ENCODE measurements at places on chromosomes 6 and 20. TPM values are rescaled to one million over a fixed set of nuclear protein-coding genes. Genes with fewer than 3 reads are reported as not detected.
A peak's percentile ranks its signal among the peaks of the same experiment; 100 is the strongest.

DNA sequence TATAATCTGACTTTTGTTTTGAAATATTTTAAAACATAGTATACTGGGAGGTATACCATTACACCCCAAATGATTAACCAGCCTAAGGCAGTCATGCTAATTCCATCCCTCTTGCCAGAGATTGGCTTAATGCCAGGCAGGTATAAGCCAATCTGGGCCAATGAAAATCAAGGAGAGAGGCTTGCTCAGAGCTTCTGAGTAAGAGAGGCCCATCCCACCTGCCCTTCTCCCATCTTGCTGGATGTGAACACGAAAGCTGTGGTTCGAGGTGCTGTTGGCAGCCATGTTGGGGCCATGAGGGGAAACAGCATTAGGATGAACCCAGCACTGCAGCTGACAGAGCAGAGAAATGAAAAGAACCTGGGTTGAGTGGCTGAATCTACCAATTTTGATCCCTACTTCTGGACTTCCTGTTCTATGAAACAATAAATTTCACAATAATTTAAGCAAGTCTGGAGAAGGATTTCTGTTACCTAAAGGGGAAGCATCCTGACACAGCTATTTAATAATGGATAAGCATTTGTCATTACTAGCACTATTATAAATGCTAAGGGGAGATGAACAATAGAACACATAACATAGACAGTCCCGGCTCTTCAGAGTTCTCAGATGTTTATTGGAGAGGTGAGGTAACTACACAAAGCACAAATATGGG is 152.3 kb downstream of the CDC5L start:
- no peak for DNase-seq

The FRK gene
- polyA plus RNA-seq: 2.7 TPM

- no peak for DNase-seq
These were observed 77.6 kb downstream of the MLIP start for GRCh38 chr6:54188846-54189245.

DNA sequence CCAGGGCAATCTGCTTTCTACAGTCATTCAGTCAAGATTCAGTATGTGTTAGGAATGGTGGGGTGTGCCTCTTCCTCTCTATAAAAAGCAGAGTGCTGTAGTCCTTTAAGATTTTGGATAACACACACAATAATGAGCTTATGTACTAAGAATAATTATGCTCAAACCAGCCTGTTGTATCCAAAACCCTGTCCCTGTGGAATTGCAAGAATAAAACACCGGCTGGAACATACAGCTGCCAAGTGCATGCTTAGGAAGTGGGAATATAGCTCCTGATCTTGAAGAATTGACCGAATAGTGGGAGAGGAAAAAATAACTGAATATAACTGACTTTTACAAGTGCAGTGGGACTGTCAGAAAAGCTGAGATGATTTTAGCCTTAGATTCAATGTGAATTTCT is 979 bp upstream of the MOCS1 start:
- DNase-seq: no peak

GRCh38 chr20:49482621-49483017 is at the start of gene KCNB1:
Gene KCNB1, minus strand, starts transcription at chr20:49482668. Its CDS starts 188 bp downstream, at chr20:49482480.
- peak; percentile 93 for DNase-seq

- DNase-seq: no peak
These were observed 29.1 kb upstream of the PHACTR3 start for GRCh38 chr20:59575216-59575615.

DNA sequence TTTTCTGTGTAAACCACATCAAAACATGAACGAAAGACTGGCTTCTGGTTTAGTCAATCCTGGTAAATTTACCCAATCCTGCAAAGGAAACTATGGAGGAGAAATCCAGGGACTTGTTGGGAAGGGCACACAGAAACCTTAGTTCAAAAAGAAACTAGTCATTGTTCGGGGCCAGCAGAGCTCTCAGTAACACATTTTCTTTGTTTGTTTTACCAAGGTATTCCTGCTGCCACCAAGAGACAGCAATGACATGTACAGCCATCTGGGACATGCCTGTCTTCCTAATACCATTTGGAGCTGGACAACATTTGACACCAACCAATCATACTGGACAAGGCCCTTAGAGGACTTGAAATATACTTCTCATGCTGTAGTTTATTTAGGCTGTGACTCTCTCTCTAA is 8.3 kb downstream of the OARD1 start:
- no peak for DNase-seq

DNA sequence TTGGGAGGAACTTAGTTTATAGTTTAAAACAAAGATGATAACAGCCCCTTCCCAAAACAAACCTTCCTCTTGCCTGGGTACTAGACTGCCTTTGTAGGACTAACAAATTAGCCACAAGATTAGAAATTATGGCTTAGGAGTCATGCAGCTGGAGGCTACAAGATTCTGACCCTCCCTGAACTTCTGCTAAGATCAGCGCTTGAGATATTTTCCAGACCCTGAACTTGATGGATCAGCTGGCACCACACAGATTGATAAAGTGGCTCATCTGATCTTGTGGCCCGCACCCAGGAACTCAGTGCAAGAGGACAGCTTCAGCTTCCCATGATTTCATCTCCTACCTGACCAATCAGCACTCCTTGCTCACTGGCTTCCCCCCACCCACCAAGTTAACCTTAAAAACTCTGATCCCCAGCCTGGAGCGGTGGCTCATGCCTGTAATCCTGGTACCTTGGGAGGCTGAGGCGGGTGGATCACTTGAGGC is 5.9 kb upstream of the SERINC3 start:
- no peak for DNase-seq

- no peak for DNase-seq
These were observed 408.2 kb upstream of the FKBP1C start for GRCh38 chr6:62803094-62803493.

The BTNL2 gene
- polyA plus RNA-seq: not detected

The TUBB gene
- 414 TPM for polyA plus RNA-seq

The KIF25 gene
- not detected for polyA plus RNA-seq

DNA sequence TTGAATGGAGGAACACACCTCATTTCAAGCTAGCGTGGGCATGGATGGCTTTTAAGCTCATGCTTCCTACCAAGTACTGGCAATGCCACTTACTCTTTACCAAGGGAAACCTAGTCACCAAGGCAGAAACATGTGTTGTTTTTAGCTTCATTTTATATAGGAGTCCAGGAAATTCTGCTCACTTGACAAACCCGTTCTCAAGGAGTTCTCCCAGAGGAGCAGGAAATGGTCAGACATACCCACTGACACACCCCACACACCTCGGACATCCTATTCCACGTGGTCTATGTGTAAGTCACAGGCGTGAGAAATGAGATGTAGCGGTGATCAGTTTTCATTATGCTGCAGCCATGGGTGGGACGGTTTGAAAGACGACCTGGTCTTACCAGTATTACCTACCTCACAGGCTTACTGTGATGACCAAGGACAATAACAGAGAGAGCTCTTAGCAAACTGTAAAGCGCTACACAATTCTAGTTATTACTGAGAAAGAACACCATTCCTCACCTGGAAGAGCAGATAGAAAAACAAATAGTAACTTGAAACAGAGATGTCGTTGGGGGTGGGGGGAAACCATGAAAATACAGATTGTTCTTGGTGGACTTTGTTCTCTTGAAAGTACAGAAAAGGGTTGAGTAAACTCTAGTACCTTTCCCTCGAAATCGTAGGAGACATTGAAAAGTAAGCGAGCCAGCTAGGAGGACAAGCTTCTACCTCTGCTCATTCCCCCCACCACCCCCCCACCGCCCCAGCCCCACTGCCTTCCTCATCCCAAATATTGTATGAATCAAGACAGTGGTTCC is 1.7 kb downstream of the CNKSR3 start:
- peak; percentile 47 for DNase-seq

The NR2E1 gene
- polyA plus RNA-seq: not detected

DNA sequence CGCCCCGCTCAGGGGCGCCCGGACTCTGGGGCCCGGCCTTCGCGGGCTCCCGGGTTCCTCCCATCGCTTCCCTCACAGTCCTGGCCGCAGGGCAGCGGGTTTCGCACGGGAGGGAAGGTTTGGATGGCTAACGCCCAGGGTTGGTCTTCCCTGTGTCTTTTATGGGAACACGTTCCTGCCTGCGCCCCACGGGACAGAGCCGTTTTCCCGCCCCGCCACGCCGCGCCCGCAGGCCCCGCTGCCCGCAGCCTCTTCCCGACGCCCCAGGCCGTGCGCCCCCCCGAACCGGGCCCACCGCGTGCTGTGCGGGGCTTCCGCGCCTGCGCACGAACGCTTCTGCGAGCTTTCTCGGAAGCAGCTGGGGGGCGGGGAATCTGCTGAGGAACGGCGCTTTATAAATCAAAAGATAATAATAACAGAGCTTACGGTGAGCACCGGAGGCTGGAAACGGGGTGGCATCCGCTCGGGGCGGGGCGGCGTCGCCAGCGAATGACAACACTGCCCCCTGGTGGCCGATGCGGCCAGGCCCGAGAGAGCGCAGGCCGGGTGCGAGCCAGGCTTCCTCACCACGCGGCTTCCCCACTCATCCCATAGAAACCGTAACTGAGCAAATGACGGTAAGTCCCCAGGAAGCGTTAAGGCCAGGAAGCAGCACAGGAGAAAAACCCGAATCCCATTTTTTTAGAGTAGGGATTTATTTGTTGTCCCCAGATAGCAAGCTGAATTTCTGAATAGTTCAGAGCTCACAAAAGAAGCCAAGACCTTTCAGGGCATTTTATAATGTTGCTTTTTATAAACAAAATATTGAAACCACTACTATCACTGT is 116.4 kb downstream of the MYLK4 start:
- peak; percentile 91 for DNase-seq

DNA sequence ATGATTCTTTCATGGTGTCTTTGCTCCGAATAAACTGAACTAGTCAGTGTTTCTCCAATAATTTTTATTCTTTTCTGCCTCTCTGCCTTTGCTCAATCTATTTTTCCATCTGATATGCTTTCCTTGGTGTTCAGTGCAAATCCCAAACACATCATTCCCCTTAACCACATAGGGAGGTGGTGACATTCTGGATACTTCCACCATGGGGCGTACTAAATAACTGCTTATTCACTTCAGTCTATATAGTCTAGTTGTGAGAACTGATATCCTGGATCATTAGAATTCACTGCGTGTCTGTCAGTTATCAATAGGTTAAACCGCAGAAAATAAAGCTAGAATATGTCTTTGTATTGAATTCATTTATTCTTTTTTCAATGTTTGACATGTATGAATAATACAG is 83.1 kb downstream of the KCNQ5 start:
- DNase-seq: no peak

- no peak for DNase-seq
These were observed 18.7 kb downstream of the MOCS3 start for GRCh38 chr20:50977066-50978021.

The ROS1 gene
- polyA plus RNA-seq: 0.33 TPM

The BPIFA3 gene
- polyA plus RNA-seq: not detected

DNA sequence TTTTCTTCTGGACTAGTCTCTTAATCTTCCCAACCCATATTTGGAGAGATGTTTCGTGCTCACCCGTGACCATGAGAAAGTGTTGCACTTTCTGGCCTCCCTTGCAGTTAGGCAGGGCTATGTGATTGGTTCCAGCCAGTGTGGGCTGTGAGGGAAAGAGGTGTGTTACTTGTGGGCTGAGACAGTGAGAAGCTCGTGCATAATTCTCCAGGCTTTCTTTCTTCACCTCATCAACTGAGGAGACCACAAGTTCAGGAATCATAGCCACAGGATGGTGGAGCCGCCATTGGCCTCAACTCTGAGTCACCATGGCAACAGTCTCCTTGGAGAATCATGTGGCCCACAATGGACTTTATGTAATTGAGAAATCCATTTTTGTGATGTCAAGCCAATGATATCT is 57.5 kb upstream of the FUCA2 start:
- no peak for DNase-seq

- DNase-seq: no peak
These were observed 44.0 kb upstream of the SPDEF start for GRCh38 chr6:34600101-34600500.

The TSBP1 gene
- polyA plus RNA-seq: not detected

DNA sequence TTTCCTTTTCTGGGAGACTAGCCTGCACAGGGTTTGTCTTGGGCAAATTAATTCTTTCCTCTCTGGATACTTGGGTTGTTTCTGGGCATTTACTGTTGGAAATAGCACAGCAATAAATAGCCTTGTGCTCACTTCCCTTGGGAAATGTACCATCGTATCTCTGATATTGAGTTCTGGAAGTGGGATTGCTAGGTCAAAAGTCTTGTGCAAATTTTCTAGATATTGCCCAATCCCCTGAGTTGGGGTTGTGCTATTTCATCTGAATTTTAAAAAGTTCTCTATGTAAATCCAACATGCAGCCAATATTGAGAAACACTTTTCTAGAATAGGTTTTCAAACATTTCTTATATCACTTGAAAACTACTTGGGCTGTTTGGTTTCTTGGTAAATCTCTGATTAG is 64.0 kb upstream of the ELOVL5 start:
- no peak for DNase-seq

The TRIM10 gene
- polyA plus RNA-seq: 1.1 TPM

The RIMS1 gene
- polyA plus RNA-seq: 0.45 TPM

The GPR63 gene
- polyA plus RNA-seq: 2.4 TPM

Data from hepatocyte (in vitro differentiated cells).